ENCODE measurements at places on chromosomes 7 and 10.

- DNase-seq, result peak; percentile 21
Measured at GRCh38 chr10:22158426-22158825, 59.4 kb downstream of the EBLN1 start.

GRCh38 chr7:27091105-27091504 is 4.7 kb downstream of the HOXA1 start:
- no peak for DNase-seq

- DNase-seq, result no peak
Measured at GRCh38 chr10:77574438-77574837, 63.2 kb downstream of the KCNMA1 start.

GRCh38 chr7:31788445-31788844 is 101.4 kb downstream of the PPP1R17 start:
- no peak for DNase-seq

GRCh38 chr7:1059200-1060091 is 15.1 kb downstream of the GPR146 start:
- no peak for DNase-seq

- DNase-seq, result no peak
Measured at GRCh38 chr10:79925614-79926013, 23.3 kb downstream of the SFTPD start.

- no peak for DNase-seq
Measured at GRCh38 chr7:7474436-7474835, 61.2 kb downstream of the COL28A1 start.

GRCh38 chr7:99390941-99391602 is 16.5 kb downstream of the ARPC1B start:
- no peak for DNase-seq

GRCh38 chr10:100502926-100503494 is 16.7 kb downstream of the SEC31B start:
- DNase-seq, result no peak

Measured in fibroblast of pulmonary artery (primary cell).